ENCODE measurements at places on chromosomes 7 and 10.

- DNase-seq: peak; percentile 13
These were observed 73.8 kb downstream of the IQUB start for GRCh38 chr7:123460616-123461015.

DNA sequence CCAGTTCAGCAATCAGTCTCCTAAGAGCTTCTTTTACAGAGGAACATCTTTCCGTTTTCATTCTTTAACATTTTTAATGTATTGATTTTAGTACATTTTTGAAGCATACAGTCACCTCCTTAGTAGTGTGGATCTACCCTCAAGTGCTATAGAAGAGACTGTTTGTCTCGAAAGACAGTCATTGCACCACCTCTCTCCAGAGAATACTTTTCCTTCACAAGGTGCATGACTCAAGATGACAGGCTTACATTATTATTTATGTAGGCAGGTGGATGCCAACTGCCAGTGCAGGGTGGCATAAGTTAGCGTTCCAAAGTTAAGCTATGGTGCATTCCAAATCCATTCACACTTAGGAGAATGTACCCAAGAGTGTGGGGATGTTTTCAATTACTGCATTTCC, 71.8 kb downstream of the ZEB1 start:
- no peak for DNase-seq

GRCh38 chr7:117237646-117238045, 85.2 kb downstream of the WNT2 start:
- no peak for DNase-seq

DNA sequence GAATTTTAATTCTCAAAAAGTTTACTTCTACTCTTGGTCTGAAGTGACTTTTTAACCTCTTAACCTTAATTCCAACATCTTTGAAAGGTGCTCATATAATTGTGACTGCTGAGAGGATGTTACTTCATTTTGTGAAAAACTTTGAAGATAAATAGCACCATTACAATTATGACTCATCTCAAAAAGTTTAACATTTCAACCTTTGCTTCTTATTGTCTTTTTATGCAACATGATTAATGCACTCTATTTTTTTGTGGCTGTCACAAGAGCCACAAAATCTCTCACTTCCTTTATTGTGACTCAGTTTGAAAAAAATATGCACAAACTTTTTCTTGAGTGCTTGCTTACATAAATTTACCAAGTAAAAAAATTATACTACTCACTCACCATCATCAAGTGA, 383.1 kb downstream of the LRRTM3 start:
- no peak for DNase-seq

GRCh38 chr7:116834815-116835504, 27.4 kb upstream of the CAPZA2 start:
- peak; percentile 60 for DNase-seq

DNA sequence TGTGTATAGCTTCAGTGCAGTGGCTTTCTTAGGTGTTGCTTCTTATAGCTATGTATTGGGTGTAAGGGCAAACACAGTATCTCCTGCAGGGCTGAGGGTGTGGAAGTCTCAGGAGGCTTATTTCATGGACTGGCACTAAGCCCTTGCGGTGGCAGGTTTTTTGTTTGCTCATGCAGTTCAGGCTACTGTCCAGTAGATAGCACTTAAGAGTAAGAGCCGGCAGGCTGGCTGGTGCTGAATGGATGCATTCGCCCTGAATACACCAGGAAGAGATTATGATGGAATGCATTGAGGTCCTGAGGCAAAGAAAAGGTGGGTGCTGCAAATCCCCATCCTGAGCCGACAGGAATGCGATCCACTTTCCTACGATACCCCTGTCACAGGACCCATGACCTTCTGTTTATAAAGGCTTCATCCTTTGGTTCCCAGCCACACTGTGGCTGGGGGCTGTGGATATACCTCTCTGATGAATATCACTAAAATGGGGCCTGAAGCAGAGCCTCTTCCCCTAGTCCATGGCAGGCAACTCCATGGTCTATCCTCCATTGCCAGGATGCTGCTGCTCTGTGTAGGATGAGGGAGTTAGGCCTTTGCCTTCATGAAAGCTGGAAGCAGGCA, 44.9 kb downstream of the ANXA8 start:
- DNase-seq: peak; percentile 42

DNA sequence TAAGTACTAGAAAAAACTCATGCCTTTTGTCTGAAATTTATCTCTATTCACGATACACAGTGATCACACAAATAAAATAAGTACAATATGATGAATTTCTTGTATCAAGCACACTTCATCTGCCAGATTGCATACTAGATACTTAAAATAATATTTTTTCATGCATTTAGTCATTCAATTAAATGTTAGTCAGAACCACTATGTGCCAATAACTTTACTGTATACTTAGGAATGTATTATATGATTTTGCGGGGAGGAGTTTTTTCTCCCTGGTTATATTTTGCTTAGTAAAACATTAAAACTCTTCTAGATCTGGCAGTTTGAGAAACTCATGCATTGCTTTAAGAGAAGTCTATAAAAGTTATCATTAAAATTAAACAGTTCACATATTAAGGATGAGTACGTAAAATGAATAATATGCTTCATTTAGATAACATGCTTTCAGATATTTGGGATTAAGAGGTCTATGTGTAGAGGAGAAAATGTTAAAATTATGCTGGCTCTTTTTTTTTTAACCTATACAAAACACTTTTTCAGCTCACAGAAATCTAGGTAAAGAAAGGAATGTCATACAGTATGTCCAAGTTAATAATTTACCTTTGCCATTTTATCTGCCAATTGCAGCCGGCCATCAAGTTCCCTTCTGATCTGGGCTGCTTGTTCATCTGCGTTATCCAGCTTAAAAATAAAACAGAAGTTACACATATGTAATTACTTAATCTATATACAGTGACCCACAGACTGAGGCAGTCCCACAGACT, 70.1 kb downstream of the RNF133 start:
- no peak for DNase-seq

DNA sequence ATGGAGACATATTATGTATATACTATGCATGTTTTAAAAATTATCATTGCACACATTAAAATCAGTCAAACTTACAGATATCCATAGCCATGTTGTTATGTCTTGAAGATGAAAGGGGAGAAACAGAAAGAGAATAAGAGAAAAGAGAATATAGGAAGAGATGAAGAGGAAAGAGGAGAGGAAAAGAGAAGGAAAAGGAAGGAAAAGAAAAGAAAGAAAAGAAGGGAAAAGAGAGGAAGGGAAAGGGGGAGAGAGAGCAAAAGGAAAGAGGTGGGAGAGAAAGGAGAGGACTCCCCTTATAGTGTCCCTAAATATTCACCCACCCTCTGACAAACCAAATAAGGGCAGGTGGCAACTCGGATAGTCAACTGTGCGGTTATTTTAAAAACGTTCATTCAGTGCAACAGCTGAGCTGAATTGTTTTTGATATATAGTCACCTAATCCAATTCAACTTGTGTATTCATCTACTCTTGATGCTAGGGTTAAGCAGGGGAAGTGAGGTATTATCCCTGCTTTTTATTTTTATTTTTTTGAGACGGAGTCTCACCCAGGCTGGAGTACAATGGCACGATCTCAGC, 14.6 kb downstream of the SVIL start:
- DNase-seq: no peak

DNA sequence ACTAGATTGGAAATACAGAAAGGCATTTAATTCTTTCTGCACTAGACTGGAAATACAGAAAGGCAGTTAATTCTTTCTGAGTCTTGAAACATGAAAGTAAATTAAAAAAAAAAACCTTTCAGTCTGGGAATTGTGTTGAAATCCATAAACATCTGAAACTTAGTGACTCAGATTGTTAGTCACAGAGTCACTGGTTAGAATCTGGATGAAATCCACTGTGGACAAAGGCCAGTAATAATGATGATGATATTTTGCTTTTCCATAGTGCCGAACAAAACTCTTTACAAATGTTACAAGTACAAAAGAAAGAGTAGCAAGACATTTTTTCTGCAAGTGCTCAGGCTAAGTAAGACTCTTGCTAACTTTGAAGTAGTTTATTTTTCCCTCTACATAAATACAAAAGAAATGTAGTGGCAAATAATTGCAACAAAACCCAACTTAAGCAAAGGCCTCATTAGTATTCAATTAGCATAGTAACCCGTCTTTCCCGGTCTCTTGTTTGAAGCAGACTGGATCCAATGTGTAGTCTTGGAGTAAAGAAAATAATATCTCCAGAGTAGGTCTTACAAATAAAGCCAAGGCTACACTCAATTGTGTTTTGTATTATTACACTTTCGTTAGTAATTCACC, 5.8 kb upstream of the PRTFDC1 start:
- DNase-seq: peak; percentile 42

GRCh38 chr10:57891201-57892006, 376.3 kb downstream of the IPMK start:
- no peak for DNase-seq

DNA sequence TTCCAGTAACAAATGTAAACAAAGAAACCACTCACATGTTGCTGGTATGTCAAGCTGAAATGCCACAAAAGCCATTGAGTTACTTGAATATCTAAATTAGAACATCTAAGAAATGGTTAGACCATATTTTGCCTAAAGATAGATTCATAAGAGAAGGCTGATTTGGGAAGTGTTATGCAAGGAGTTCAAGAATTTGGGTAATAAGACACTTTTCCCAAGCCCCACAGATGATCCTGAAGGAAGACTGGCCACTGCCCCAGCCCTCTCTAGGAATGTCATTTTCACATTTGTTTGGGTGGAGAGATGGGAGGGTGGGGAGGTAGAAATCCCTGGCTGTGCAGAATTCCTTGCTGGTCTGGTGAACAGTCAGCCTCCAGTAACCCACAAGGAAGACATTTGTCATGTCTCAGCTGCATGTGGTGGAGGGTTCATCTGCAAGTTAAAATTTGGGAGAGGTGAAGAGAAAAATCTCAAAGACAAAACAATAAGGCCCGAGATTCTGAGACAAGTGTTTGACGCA, 427.2 kb upstream of the KLF6 start:
- no peak for DNase-seq

DNA sequence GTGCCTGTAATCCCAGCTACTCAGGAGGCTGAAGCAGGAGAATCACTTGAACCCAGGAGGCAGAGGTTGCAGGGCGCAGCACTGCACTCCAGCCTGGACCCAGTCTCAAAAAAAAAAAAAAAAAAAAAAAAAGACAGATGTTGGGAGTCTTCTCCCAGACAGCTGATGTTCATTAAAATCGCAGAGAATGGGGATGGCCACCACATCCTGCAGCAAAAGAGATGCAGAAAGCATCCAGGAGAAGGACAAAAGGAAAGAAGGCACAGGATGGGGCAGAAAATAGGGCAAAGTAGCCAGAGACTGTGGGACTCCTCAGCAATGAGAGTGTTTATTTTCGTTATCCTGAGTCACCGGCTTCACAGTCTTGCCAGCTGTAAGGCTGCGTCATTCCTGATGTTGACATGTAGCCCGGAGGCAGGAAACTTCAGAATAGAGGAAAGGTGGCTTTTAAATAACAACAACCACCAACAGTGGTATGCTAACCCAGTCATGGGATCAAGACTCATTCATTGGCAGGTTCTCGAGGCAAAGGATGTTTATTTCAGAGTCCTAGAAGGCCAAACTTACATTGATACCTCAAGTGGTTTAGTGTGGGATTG, 149.5 kb upstream of the SVIL start:
- DNase-seq: peak; percentile 77

DNA sequence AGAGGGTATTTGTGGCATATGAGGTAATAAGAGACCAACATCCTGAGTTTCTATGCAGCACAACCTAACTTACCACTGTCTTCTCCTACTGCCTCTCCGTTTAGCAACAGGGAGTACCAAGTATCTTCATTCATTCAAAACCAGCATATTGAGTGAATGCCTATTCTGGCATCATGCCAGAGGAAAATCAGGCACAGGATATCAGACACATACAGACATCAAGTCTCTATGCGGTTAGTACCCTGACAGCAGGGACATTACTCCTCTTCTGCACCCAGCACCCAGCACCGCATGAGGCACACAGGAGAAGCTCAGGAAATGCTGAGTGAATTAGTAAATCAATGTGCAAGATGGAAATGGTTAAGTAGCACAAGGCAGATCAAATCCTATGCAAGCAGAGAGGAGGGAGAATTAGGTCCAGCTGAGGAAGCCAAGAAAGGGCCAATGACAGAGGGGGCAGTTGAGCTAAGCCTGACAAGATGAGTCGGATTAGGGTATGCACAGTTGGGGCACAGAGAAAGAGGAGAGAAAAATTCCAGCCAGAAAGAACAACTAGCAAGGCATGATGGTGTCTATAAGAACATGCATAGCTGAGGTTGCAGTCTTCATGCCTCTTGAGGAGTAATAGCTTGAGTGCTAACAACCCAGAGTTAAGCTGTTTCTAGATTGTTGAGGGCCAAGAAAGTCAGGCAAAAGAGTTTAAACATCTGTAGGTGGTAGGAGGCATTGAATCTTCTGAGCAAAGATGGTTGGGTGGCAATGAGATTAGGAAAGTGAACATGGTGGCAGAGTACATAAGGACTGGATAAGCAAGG, 146.0 kb downstream of the PLXNA4 start:
- DNase-seq: no peak

DNA sequence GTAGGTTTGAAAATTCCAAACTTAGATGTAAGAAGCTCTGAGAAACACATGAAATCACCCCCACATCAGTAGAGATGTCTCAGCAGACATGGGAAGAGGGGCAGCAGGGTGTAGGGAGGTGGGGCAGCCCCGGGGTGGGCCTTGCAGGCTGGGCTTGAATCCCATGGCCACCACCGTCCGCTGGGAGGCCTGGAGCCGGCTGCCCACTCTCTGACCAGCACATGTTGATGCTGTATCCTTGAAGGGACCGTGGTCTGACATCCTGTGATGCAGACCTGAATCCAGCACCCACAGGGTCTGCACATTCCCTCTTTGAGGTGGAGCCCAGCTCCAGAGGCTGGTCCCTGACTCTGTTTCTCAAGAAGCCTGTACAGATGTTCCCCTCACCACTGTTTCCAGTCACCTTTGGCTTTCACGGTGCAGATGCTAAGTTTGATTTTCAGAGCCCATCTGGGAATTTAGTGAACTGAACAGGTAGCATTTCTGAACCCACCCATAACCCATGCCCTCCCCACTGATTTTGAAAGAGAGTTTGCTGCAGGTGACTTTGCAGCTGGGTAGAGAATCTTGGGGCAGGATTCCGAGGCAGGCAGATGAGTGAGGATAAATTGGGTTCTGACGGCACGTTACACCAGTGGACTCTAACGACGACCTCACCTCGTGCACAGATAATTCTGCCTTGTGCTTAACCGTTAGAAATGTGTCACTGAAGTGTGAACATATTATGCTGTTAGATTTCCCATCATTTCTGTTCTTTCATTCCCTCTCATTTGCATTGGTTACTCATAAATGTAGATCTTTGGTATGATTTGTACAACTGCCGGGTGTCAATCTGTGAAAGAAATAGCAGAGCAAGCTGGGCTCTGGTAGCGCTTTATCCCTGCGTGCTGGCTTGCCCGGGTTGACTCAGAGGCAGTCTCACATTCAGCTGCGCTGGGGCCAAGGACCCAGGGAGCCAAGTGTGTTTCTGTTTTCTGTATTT, 45.7 kb downstream of the IKZF1 start:
- no peak for DNase-seq

Measured in H54 (cell line).